Activated CD8-positive, alpha-beta memory T cell treated with anti-CD3 and anti-CD28 coated beads for 1 hour (primary cell): ENCODE measurements at places on chromosomes 4 and X.

GRCh38 chr4:40980318-40980883 is 230.6 kb downstream of the NSUN7 start:
- no peak for DNase-seq

- DNase-seq: no peak
Measured at GRCh38 chr4:7206911-7207567, 14.7 kb downstream of the SORCS2 start.

DNA sequence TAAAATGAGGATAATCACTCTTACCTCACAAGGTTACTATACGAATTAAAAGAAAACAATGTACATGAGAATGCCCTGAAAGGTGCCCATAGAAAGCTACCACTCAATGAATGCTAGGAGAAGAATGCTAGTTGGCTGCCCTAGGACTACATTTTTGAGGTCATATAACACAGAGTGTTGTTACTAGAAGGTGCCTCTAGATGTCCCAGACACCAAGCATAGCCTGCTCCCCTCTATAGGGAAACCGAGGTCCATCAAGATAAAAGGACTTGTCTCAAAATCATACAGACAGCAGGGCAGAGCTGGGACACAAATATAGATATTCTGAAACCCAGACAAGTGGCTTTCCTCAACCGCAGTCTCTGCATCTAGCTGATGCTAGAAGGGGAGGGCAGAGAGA is 147.0 kb upstream of the ARHGEF9 start:
- no peak for DNase-seq

DNA sequence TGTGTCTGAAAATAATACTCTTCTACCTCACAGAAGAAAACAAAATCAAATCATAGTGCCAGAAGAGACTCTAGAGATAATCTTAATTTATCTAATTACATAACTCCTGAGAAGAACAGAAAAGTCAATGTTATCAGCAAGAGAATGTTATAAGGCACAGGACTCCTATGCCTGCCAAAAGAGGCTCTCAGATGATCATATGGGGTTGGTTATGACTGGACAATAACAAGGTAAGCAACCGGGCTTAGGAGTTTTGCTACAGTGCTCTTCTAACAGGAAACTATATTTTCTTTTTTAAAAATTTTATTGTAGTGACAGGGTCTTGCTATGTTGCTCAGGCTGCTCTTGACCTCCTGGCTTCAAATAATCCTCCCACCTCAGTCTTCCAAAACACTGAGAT is 3.5 kb upstream of the C4orf17 start:
- DNase-seq: no peak

GRCh38 chr4:101328063-101328602 is 19.2 kb downstream of the PPP3CA start:
- no peak for DNase-seq

- no peak for DNase-seq
Measured at GRCh38 chr4:122798101-122798500, 28.5 kb upstream of the FGF2 start.

- no peak for DNase-seq
Measured at GRCh38 chr4:20041839-20042407, 209.8 kb upstream of the SLIT2 start.

GRCh38 chr4:74548561-74548960 is 103.6 kb downstream of the AREG start:
- DNase-seq: no peak

GRCh38 chr4:56708146-56708545 is 27.1 kb upstream of the HOPX start:
- no peak for DNase-seq

DNA sequence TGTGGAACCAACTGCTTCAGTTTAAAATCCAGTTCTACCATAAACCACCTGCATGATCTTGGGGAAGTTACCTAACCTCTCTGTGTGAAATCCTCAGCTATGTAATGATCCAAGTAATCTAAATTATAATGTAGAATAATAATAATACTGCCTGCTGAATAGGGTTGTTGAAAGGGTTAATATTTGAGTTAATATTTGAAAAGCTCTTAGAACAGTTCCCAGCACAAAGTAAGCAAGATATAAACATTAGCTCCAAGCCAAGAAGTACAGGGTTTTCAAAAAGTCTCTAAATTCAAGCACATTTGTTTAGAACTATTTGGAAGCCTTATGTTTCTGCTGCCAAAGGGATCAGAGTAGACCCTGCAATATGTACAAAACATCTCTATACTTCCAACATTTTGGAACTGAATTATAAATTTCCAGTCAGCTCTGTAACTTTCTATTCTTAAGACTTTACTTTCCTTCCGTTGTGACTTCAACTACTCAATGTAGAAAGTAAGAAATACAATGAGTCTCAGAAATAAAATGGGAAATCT is 76.7 kb upstream of the FAM9C start:
- DNase-seq: no peak

DNA sequence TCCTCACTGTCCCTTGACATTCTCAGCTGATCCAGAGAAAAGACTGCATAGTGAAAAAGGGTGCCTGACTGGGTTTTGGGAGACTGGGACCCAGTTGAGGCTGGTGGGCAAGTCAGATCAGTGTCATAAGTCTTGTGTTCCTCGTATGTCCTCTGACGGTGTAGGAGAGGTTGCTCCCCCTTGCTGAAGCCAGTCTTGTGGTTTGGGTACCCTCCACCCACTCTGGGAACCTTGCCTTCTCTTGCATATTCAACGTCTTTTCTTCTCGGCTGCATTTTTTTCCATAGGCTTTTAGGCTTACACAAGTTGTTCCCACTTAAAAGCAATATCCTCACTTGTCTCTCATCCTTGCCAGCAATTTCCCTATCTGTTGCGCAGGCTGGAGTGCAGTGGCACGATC is 211.9 kb downstream of the PTTG2 start:
- DNase-seq: no peak

DNA sequence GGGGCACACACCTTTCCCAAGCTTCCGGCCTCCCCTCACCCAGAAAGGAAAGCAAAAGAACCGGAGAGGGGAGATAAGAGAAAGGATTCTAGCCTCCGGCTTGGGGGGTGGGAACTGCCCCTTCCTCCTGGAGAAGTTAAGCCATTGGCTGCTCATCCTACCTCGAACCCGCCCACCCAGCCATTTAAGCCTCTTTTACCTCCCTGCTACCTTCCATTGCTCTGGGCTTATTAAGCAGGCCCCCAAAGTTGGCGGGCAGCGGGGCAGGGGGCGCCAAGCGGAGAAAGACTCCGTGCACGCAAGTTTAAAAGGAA is 2.3 kb downstream of the MAML3 start:
- DNase-seq: peak; percentile 49

DNA sequence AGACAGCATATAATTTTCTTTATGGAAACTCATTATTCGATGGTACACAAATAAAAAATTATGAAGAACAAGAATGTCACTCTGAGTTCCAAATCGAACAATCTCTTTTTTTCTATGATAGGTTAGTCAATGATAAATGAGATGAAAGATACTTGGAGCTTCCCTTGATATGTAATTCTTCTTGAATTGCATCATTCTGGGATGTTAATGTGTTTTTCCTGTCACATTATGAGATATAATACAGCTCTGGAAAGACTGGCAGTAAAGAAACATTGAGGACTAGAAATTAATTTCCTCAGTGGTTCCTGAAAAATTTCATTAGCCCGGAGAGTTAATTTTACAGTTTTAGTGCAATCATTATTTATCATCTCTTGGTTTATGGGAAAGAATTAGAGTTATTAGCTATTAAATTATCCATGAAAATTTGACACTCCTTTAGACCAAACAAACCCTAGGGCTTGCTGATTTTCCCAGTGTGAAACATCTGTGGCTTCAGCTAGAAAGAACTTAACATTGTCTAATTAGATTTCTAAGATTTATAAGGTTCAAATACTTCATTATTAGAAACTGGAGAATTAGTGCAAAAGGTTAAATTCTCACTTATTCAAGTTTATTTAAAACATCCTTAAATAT is 1546.6 kb upstream of the TENM3 start:
- no peak for DNase-seq

DNA sequence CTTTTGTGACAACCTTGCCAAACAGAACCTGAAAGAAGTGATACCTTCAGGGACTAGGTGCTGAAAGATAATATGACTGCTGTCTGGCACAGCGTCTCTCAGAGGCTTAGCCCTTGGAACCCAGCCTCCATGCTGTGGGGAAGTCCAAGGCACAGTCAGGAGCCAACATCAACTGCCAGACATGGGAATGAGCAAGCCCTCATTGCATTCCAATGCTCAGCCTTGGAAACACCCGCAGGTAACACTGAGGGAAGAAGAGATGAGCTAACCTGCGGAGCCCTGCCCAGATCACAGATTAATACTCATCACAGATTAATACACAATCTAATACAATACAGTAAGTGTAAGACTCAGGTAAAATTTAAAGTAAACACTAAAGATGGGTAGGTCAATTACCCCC is 31.5 kb downstream of the LDB2 start:
- DNase-seq: no peak

GRCh38 chrX:29617276-29617675 is 598.1 kb upstream of the MAGEB2 start:
- DNase-seq: no peak

- no peak for DNase-seq
Measured at GRCh38 chr4:28518561-28519165, 1658.0 kb downstream of the STIM2 start.

- no peak for DNase-seq
Measured at GRCh38 chrX:11666164-11666563, 444 bp upstream of the ARHGAP6 start.

GRCh38 chr4:126719852-126720251 is 912.9 kb upstream of the INTU start:
- no peak for DNase-seq

GRCh38 chr4:35725131-35725530 is 519.2 kb downstream of the ARAP2 start:
- DNase-seq: no peak

DNA sequence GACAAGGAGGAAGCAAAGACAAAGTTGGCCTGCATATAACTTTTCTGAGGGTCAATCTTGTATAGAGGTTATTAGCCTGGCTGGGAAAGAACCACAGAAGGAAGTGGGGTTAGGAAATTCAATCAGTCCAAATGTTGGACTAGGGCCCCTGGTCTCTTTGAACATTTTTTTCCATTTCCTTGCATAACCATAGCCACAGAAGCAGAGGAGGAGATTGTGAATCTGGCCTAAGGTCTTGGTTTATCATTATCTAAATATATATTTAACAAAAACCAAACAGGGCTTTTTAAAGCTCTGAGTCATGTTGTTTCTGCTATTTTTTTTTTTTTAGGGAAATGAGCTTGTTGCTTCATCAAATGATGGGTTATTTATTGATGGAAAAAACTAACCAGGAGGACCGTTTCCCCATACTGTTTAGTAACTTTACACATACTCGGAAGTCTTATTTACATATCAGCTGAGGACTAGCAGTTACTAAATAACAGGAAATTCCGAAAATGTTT is 97.7 kb upstream of the ACSL4 start:
- DNase-seq: no peak

DNA sequence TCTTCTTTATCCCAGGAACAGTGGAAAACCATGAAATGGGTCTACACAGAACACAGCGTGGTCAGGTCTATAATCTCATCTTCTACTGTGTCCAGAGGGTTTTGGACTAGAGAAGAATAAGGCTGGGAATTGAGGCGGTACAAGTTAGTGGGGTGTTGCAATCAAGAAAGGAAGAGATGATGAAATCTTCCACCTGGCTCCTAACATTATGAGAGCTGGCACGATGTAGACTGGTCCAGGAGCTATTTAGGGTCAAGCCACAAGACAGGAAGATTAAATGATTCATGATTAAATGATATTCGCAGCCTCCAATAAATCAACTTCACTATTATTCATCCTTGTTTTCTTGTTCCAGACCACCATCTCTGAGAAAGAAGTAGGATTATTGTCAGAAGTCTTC is 88.0 kb downstream of the ARSF start:
- DNase-seq: no peak

DNA sequence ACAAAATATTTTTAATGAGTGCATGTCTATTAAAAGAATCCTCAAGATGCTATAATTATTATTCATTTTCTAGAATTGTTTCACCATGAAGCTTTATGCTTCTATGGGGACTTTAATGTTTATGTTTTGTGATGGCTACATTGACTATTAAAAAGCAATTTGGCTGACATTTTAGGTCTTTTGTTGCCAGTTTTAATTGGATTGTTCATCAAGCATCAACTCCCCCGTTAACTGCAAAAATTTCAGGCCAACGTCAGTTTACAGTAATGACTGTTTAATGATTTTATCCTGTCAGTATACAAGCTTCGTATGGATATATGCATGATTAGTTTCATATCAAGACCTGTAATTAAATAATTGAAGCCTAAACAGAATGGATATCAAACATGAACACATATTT is 422.8 kb downstream of the SH2D1A start:
- no peak for DNase-seq

GRCh38 chrX:28487818-28488217 is 99.4 kb upstream of the IL1RAPL1 start:
- DNase-seq: no peak

GRCh38 chrX:132467026-132467425 is 21.8 kb downstream of the MBNL3 start:
- no peak for DNase-seq

DNA sequence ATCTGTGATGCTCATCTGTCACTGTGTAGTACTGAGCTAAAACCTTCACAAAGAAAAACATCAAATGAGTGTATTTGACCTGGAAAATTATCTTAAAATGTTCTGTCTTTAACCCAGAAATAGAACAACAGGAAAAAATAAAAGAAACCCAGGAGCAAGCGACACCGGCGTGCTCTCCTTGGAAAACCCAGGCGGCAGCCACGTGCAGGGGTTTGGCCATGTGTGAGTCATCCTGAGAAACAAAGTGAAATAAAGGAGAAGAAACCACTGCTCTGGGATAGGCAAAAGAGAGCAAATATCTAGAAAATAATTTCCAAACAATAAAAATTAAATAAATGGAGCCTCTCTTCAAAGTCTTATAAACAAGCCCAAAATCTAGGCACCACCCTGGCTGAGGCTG is 20.0 kb upstream of the TMEM128 start:
- no peak for DNase-seq

DNA sequence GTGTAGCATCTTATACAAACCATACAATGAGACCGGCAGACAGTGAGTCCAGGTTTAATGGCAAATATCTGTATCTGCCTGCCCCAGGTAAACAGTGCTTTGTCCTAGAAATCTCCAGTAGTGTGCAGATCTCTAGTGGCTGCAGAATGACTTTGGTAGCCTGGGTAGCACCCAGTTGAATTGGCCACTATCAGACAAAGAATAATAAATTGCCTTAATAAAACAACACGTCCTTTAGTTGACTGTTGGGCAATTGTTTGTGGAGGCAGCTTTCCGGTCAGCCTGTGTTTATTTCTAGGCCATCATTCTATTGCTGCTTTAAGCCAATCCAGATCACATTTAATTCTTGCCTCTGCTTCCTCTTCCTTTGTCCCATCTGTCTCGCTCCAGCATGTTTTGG is 52.5 kb downstream of the SNX25 start:
- DNase-seq: no peak

DNA sequence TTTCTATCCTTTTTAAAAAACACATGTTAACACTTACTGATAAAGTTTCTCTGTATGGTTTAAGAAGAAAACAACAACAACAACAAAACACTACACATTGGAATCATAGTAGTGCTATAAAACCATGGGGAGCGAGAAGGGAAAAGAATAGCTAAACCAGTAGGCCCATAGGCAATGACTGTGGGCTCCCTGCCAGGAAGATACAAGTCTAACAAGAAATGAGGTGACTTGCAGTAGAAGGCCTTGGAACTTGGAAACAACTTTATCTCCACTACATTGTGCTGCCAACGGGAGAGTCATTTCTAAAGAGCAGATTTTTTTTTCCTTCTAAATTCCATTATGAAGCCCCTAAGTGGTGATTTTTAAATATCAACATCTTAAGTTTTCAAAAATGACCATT is 78.0 kb downstream of the GPC4 start:
- DNase-seq: no peak

GRCh38 chr4:189940178-189941004 is at the start of gene FRG1:
Gene FRG1 (plus strand): TSS chr4:189940872. CDS start chr4:189941010, 138 bp downstream.
- peak; percentile 91 for DNase-seq

GRCh38 chr4:85127653-85128052 is 161.2 kb upstream of the WDFY3 start:
- DNase-seq: no peak
